HCEC 1CT (cell line): ENCODE measurements at places on chromosomes 12 and 14.

DNA sequence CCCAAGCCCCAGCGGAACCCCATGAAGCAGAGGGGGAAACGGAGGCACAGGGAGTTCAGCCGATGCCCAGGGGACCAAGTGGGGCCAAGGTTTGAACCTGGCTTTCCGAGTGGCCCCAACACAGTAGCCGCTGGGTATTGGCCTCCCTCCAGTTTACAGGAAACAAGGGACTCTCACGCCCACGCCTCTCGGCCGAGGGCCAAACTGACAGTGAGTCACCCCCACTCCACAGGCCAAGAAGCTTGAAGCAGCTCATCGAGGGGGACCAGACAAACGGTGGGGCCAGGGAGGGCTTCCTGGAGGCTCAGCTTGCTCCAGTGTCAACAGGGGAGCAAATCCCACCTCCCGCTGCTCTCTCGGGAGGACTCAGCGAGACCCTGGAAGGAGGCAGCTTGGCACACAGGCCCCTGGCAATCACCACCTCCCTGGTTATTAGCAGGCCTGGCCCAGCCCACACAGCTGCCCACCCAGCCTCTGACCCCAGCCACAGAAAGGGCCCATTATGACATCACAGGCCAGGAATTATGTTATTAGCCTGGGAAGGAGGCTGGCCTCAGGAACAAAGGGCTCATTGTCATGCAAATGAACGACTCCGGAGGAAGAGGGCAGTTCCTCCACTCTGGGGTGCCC is 54.6 kb downstream of the NCOR2 start:
- DNase-seq, result peak; percentile 87

GRCh38 chr12:18811273-18811672 is 73.4 kb downstream of the CAPZA3 start:
- no peak for DNase-seq

DNA sequence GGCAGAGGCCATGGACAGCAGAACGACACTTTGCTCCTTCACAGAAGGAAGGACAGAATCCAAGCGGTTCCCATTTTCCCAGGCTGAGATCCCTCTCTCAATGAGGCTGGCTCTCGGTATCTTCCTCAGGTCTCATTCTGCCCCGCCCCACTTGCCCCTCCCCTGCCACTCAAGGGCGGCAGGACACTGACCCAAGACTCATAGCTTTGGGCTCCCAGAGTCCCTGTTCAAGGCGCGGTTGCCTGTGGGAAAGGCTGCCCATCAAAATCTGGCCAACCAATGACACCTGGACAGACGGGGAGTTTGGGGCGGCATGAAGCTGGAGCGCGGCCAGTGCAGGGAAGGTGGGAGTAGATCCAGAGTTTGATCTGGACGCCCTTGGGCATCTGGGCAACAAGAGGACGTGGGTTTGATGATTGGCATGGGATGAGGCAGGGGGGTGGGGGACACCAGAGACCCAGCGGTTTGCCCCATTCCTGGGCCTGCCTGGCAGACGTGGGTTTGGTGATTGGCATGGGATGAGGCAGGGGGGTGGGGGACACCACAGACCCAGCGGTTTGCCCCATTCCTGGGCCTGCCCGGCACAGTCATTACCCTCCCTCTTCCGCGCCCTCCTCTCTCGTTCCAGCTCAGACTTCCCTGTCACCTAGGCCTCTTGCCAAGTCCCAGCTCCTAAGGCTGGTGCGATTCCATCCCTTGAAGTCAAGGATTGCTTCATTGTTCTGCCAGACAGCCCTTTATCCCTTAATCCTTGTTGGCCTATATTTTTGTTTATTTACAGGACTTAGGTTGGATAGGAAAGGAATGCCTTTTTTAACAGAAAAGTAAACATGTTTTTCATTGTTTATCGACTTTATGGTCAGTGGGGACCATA is 92.1 kb downstream of the NINJ2 start:
- DNase-seq, result peak; percentile 92

DNA sequence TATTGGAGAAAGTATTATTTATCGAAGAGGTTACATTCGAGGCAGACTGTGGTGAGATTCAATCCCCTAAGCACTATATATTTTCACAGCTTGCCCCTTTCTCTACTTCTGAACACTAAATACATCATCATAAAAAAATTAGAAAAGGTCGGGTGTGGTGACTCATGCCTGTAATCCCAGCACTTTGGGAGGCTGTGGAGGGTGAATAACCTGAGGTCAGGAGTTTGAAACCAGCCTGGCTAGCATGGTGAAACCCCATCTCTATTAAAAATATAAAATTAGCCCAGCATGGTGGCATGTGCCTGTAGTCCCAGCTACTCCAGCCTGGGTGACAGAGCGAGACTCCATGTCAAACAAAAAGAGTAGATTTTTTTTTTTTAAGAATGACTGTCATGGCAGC is 70.6 kb upstream of the MYF6 start:
- DNase-seq, result peak; percentile 58

GRCh38 chr12:125205386-125205785 is 140.2 kb downstream of the AACS start:
- no peak for DNase-seq

DNA sequence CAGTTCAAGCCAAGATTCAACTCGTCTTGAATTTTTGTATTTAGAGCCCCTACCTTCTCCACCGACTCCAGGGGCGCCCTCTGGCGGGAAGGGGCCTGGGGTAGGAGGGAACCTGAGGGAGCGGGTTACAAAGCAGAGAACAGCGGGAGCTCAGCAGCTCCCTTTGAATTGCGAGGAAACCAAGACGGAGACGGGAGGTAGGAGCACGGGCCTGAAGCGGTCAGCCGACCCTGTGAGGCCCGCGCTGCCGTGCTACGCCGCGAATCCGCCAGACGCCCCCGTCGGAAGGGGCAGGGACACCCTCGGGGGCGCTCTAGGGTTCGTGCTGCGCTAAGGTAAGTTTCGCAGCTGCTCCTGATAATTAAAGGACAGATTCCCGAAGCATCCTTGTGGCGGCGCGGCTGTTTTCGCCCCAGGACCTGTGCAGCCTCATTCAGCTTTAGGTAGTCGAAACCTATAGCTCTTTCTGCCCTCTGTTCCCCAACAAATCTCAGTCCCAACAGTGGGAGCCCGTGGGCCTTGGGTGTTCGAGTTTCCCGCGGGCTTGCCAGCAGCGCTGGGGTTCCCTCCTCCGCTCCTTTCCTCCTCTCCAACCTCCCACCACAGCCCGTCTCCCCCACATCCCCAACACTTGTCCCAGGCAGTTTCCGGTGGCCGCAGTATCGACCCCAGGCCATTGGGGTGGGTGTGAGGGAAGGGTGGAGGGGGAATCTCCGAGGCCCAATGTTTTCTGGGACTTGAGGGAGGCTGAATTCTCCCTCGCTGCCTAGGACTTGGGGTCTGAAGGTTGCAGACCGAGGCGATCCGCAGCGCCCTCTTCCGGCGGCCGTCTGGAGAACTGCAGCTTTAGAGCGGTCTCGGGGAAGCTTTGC is 5.1 kb upstream of the NKX2-1 start:
- DNase-seq, result no peak
